CD4-positive, alpha-beta T cell (primary cell): ENCODE measurements at places on chromosomes 3 and 15.

- no peak for DNase-seq
Measured at GRCh38 chr3:119944091-119944490, 150.2 kb downstream of the GSK3B start.

- DNase-seq, result peak; percentile 76
Measured at GRCh38 chr3:56915966-56916586, 114.3 kb upstream of the ARHGEF3 start.

GRCh38 chr3:82100378-82100777 lies 338.9 kb upstream of the GBE1 start:
- no peak for DNase-seq

DNA sequence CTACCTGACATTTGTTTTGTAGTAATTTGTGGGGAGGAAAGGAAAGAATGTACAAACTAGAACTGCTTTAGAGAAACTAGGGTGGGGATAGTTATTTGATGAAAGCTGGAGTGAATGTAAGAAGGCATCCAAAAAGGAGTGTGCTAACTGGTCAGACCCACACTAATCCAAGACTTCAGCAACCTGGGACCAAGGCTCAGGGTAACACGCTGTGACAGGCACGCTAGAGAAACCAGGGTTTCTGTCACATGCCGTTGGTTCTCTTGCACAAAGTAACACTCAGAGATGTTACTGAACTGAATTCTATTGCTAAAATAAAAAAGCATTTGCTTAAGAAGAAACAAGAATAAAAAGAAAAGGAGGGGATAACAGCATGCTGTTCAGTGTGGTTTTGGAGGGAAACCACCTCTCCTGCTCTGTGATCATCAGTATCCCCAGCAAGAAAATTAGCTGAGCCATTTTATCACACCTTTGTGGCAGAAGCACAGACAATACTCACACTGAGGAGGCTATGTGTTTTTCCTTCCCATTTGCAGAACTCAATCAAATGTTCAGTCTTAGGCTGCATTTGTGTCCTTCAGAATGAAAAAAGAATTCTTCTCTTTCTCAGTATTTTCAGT lies 2.8 kb upstream of the CCDC80 start:
- no peak for DNase-seq

DNA sequence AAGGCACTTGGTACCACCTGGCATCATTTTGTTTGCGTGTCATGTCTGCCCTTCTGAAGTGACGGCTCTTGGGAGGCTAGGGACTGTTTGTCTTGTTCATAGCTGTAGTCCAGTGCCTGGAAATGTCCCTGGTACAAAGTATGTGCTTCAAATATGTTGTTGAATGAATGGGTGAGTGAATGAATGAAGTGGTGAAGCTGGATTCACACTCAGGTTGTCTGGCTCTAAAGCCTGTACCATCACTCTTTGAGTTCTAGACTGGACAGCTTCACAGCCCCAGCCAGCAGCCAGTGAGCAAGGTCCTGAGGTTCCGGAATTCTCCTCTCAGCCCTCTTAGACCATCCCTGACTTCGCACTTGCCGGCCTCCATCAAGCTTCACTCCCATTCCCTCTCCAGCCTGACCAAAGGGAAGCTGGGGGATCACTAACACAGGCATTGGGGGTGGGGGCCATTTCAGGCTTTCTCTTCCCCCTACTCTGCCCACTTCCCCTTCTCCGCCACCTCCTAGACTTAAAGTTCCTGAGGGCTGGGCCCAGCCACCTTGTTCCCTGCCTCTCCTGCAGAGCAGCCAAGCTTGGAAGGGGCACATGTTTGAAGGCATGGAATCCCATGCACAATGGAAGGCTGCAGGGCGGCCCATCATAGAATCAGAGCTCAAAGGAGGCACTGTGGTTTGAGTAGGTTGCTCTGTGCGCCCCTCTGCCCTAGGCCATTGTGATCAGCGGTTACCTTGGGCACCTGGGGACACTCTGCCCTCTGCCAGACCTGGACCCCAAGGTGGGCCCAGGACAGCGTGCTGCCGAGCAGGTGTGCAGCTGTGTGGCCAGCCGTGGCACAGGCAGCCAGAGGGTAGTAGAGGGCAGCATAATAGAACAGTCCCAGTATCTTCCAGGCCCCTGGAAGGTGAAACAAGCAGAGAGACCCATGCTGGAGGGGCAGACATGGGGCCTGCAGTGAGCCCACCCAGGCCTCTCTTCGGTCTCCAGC lies 7.7 kb downstream of the STRA6 start:
- DNase-seq, result no peak

DNA sequence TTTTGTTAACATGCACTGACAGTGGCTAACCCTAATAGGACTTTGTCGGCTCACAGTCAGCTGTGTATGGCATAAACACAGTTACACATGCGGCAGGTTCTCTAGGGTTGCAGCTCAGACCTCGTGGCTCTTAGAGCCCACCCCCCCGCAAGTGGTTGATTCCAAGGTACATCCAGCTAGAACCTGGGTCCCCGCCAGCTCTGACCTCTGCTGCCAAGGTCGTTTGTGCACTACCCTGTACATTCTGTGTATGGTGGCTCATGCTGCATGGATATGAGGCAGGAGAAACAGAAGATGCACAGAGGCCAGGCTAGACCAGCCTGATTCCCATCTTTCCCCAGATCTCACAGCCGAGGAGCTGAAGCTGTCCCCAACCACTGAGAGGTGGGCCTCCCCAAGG lies 25.9 kb downstream of the PRR20G start:
- DNase-seq, result no peak

- peak; percentile 45 for DNase-seq
Measured at GRCh38 chr3:51975852-51976549, 1.1 kb downstream of the ABHD14A start.
